Stimulated activated CD8-positive, alpha-beta memory T cell treated with anti-CD3 and anti-CD28 coated beads, Interleukin-7, amount 100 ng/mL, for 1 hour (primary cell): ENCODE measurements at places on chromosomes 7 and 10.

- no peak for DNase-seq
These were observed 20.6 kb upstream of the ATAD1 start for GRCh38 chr10:87838650-87839049.

DNA sequence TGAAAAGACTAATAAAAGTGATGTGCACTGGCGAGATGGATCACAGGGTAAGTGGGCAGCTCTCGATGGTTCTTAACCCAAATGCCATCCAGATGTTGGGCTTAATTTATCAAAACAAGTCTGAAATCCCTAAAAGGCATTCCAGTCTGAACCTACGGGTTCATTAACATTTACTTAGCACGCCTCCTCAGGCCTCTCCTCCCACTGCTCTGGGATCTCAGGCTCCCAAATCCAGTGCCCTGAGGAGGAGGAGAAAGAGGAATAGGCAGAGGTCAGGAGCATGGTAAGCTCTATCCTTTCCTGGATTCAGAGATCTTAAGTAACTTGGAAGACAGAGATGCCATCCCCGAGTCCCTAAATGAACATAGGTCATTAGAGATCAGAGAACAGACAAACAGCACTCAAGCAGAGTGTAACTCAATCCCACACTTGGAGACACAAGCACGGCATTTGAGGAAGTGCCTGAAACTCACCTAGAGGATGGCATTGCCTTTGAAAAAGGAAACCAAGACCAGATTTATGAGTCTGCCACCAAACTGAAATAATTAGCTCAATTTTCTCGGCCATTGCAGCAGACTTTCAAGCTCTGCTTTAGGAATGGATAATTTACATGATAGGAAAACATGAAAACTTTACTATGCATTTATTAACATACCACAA is 140.9 kb downstream of the CXCL12 start:
- no peak for DNase-seq

GRCh38 chr7:138729444-138729843 is 28.3 kb upstream of the SVOPL start:
- DNase-seq = no peak

- no peak for DNase-seq
These were observed 129.1 kb upstream of the PPP1R3A start for GRCh38 chr7:114047889-114048288.

DNA sequence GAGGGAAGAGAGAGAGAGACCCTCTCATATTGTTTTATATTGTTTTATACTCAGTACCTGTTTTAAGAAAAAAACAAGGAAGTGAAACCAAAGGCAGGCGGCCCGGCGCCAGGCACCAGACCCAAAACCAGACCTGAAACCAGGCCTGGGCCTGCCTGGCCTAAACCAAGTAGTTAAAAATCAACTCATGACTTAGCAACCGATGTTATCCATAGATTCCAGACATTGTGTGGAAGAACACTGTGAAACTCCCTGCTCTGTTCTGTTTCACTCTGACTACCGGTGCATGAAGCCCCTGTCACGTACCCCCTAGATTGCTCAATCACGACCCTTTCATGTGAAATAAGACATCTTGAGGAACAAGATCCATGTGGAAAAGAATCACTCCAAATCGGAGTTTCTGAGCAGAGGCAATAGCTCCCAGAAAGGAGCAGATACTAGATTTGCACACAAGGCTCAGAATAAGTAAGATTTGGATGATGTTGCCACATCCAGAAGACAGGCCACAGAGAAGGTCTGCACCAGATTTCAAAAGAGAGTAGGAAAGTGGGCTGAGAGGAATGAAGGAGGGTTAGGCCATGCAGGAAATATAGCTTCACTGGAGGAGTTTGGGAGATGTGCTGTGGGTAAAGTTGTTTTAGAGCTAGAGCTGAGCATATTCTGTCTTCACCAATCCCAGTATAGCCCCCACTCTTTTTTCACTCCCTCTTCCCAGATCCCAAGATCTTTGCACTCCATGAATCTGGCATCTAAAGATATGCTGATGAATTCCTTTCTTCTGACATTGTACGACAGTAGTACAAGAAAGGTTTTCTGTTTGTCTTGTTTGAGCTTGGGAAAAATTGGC is 8.8 kb upstream of the ZNF248 start:
- no peak for DNase-seq

- no peak for DNase-seq
These were observed 760.0 kb upstream of the SORCS1 start for GRCh38 chr10:107924458-107924857.

GRCh38 chr10:71039551-71039950 is 151.2 kb upstream of the PCBD1 start:
- DNase-seq = no peak

DNA sequence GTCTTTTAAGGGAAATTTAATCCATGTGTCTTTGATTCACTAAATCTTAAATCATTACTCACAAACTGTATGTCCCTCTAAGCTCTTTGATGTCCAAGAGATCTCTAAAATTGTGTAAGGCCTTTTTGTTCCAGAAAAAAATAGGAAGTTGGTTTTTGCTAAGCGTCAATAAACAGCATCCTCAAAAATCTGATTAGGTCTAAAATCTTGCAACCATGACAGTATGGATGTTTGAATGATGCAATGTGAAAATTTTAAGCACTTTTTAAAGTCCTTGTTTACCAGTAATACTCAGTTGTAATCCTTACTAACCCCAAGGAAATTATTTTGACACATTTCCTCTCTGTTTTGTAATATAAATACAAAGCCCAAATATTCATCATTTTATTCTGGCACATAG is 6.8 kb downstream of the MET start:
- DNase-seq = no peak

DNA sequence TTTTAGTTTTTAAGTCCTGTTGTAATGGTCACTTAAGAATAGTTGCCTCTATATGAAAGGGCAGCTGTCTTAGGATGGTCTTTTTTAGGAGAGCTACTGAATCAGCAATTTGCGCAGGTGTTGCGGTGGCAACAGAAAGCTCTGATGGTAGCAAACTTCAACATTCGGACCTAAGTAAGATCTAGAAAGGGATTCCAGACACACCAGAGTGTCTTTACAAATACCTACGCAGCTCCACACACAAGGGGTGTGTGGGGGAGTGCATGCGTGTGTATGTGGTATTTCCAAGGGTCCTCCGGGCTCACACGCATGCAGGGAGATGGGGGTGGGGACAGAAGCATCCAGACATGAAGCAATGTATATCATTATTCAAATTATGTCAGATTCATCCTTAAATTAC is 438.6 kb upstream of the MGMT start:
- no peak for DNase-seq
